A172 (cell line): ENCODE measurements at places on chromosomes 16 and 17. TPM values are rescaled to one million over a fixed set of nuclear protein-coding genes. Genes with fewer than 3 reads are reported as not detected.

Gene MRPS34
- 208 and 223 TPM in 2 replicates for total RNA-seq

Gene RNF112
- not detected in 2 replicates for total RNA-seq

Gene RPTOR
- 17.4 and 20.7 TPM in 2 replicates for total RNA-seq

Gene DYNC1LI2
- total RNA-seq = 57.1 and 59.0 TPM in 2 replicates

Gene C1QTNF8
- 2.9 TPM in 1 of 2 replicates, not detected in the other for total RNA-seq

Gene TRAF7
- total RNA-seq = 97.7 and 107 TPM in 2 replicates

Gene XYLT1
- not detected in 2 replicates for total RNA-seq

Gene CLEC19A
- 0.38 and 0.83 TPM in 2 replicates for total RNA-seq

Gene ZPBP2
- total RNA-seq = not detected in 2 replicates

Gene PTX4
- not detected in 2 replicates for total RNA-seq

Gene LLGL2
- 1.6 and 4.0 TPM in 2 replicates for total RNA-seq

- no peak for DNase-seq
Measured at GRCh38 chr16:26599785-26600104, 467.0 kb upstream of the C16orf82 start.

DNA sequence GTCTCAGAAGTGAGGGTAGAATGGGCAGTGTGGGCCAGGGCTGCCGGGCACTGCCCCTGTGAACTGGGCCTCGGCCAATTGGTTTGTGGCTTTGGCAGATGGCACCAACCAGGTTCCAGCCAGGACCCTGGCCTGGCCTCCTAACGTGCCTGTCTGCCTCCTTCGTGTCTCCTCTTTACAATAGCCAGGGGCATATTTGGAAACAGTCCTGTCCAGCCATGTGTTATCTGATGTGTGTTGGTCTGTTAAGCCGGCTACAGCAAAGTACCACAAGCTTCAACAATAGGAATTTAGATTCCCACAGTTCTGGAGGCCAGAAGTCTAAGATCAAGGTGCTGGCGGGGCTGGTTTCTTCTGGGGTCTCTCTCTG is 14.6 kb downstream of the CRISPLD2 start:
- no peak for DNase-seq

DNA sequence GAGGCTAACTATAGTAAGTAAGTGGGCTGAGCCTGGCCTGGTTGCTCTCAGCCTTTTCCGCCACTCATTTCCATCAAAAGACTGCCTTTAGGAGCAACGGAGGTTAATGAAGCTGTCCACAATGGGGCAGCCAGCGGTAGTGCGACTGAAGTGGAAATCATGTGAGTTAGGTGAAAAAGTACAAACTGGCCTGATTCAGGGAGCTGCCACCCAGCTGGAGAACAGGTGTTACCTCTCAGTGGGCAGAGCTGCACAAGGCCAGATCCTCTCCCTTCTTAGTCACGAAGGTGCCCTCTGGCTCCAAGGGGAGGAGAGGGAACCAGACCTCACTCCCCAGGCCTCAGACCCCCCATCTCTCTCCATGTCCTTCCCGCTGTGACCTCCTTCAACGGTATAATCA is 34.4 kb upstream of the CDRT4 start:
- DNase-seq = no peak

DNA sequence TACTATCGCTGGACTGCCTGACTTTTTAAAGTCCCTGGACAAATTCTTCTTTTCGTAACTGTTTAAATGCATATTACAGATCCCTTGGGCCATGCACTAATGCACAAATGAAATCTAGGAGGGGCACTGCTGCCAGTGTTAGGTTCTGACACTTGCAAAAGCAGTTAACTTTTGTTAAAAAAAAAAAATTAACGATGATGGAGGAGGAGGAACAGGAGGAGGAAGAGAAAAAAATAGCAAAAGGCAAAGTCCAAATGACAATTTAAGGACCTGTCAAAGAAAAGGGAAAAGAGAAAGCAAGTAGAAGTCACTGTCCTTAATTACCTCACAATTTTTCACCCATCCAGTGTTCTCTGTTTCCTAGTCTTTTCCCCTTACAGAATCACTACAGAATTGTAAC is 97.8 kb upstream of the CORO6 start:
- no peak for DNase-seq

GRCh38 chr16:971981-972315 is 1.2 kb upstream of the LMF1 start:
- DNase-seq = no peak

- no peak for DNase-seq
Measured at GRCh38 chr17:15891318-15891717, 53.6 kb upstream of the ADORA2B start.

- peak; percentile 89 for DNase-seq
Measured at GRCh38 chr17:42266918-42267766, 9.0 kb downstream of the STAT5B start.

- DNase-seq = no peak
Measured at GRCh38 chr16:13886608-13887007, 33.3 kb upstream of the ERCC4 start.

DNA sequence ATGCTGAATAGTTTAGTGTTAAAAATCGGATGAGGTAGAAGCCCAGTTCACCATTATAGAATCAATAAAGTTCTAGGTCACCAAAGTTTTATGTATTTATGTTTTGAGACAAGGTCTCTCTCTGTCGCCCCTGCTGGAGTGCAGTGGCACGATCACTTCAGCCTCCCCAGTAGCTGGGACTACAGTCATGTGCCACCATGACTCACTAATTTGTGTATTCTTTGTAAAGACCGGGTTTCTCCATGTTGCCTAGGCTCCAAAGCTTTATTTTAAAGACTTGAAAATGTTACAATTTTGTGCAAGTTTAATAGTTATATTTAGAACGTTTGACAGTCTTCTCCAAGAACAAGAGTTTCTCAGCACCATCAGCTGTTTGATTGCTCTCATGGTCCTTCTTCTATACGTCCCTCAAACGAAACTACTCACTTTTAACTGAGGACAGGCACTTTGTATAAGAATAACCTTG is 32.1 kb downstream of the NDE1 start:
- peak; percentile 82 for DNase-seq

DNA sequence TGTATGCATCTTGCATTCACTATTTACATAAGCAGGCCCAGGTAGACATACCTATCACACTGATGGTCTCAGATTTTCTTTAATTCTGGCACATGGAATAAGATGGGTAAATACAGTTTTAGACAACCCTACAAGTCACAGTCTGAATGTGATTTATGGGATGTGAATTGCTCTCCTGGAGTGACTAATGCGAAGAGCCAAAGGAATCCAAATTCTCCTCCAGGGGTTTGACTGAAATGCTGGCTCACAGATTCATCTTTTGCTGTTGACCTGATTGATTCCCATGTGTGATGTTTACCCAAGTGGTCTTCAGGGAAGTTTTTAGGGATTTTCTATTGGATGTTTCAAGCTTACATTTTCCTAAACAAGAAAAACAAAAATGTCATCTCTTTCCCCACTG is 277.9 kb upstream of the MON1B start:
- DNase-seq = no peak

DNA sequence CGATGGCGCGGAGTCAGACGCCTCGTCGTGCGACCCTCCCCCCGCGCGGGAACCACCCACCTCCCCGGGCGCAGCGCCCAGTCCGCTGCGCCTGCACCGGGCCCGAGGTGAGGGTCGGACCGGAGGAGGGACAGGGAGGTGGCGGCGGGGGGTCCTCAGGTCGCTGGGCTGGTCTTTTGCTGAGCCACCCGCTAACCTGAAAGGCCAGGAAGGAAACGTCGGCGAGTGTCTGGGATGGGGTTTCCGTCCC is 4.9 kb downstream of the TBX2 start:
- DNase-seq = no peak

DNA sequence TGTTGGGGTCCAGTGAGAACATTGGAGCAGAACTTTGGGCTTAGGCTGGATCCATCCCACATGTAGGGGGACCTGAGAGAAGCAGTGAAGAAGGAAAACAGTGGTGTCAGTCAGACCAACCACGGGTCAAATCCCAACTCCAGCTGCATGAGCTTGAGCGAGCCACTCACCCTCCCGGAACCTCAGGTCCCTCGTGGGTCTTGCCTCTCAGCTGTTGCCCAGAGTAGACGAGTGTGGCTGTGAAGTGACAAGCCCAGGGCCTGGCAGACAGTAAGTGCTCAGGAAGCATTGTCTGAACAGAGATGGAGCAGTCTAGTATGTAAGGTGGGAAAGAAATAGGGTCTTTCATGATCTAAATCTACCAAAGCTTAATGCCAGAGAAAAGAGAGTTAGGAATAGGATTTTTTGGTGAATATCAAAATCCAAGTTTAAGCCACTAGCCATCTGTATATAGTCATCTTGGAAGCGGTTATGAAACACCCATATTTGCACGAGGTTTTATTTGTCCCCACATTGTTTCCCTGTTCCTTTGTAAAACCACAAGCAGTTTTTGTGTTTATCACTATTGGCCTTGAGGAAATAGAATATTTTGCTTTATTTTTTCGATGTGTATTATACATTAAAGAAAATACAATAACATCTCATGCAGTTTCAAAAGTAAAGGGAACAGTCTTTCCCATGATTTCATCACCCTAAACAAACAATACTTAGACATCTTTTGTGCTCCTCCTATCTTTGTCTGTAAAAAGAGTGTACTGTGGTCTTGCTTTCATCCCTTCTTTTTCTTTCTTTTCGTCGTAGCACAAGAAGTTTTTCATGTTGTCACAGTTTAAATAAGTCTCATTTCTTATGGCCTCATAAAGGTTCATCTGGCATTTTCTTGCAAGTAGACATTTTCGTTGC is 112.0 kb downstream of the CLEC16A start:
- DNase-seq = no peak

DNA sequence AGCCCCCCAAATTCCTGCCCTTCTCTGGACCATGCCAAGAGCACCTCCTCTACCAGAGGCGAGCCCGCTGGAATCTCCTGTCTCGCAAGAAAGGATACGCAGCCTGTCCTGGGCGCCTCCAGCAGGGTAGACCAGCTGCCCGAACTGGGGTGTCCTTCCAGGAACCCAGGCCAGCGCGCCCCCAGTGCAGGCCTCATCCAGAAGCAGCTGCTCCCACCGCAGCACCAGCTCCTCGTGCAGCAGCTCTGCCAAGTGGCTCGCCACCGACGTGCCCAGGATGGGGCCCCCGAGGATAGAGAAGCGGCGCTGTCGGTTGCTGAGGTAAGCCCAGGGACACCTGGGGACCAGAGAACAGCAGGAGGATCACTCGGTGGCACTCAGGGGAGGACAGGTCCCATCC is 4.8 kb downstream of the TAF1C start:
- no peak for DNase-seq

DNA sequence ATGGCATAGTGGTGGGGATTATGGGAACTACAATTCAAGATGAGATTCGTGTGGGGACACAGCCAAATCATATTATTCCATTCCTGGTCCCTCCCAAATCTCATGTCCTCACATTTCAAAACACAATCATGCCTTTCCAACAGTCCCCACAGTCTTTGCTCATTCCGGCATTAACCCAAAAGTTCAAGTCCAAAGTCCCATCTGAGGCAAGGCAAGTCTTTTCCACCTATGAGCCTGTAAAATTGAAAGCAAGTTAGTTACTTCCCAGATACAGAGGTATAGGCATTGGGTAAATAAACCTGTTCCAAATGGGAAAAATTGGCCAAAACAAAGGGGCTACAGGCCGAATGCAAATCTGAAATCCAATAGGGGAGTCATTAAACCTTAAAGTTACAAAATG is 1063.2 kb downstream of the CDH11 start:
- DNase-seq = no peak

GRCh38 chr16:88446061-88446460 is 7.0 kb upstream of the ZFPM1 start:
- DNase-seq = no peak

DNA sequence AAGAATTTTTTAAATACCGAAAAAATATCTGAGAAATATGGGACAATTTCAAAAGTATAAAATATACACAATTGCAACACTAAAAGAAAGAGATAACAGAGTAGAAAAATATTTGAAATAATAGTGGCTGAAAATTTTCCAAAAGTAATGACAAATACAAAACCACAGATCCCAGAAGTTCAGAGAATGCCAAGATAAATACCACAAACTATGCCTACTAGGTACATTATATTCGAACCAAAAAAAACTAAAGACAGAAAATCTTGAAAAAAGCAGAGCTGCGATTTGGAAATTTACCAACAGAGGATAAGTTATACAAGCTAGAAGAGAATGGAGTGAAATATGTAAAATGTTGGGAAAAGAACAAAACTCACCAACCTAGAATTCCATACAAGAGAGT is 191.3 kb upstream of the ELAC2 start:
- peak; percentile 18 for DNase-seq

DNA sequence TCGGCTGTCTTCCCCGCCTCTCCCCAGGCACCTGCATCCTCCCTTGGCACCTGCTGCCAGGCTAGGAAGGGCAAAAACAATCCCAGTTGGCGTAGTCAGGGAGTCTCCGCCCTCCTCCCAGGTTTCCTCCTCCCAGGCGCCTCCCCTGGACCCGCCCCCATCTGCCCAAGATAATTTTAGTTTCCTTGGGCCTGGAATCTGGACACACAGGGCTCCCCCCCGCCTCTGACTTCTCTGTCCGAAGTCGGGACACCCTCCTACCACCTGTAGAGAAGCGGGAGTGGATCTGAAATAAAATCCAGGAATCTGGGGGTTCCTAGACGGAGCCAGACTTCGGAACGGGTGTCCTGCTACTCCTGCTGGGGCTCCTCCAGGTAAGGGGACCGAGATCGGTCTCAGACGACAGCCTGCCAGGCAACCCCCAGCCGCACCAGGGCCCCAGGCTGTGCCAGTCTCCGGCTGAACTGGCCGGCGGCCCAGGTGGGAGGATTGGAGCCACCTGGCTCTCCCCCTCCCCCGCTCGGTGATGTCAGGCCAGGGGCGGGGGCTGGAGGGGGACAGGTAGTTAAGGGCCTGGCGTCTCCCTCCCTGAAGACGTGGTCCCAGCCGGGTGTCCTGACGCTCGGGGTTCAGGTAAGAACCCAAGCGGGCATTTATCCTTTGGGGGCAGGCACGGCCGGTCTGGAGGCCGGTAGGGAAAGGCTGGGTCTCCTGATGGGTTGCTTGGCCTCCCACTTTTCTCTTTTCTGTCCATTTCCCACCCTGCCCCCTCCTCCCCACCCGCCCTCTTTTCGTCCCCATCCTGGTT is at the start of gene GRB7:
GRB7 (plus strand) TSS at position 179 of the 808 bp plus-strand sequence. CDS start 4,364 bp downstream, outside the sequence.
- no peak for DNase-seq
